ENCODE measurements at places on chromosomes 2 and 18.

GRCh38 chr2:3563521-3563976 is 5.4 kb upstream of the RNASEH1 start:
- DNase-seq, result peak; percentile 12
- H3K27ac ChIP-seq, result peak overlapping the region; percentile 93
- peak overlapping the region; percentile 81 for H3K4me3 ChIP-seq
- no peaks in the 10 kb centered on the region for H3K36me3 ChIP-seq
- H3K27me3 ChIP-seq, result no peaks in the 10 kb centered on the region

- no peaks in the 10 kb centered on the region for H3K27me3 ChIP-seq
- peaks cover 5% of the 10 kb centered on the region for H3K4me1 ChIP-seq
- H3K4me3 ChIP-seq, result no peak overlapping the region
- no peak overlapping the region for H3K27ac ChIP-seq
- DNase-seq, result no peak
Measured at GRCh38 chr2:190607014-190607597, 41.8 kb upstream of the NAB1 start.

DNA sequence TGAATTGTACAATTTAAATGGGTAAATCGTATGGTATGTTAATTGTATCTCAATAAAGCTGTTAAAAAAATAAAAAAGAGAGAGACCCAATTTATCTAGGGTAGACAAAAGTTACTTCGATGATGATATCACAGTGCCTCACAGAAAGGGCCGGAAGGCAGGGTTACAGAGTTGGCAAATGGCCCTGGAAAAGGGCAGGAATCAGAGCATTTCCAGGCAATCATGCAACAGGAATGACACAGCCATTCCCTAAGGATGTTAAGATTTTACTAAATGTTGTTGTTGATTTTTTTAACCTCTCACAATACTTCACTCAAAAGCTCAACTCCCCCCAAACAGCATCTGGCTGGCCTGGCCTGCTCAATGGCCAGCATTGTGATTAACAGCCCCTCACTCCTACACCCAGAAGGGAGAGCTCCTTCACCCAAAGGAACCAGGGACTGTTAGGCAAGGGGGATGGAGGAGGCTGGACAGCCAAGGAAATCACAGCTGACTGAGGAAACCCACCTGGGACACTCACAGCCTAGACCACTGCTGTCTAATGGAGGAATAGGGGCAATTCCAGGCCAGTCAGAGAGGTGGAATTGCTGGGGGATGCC is 7.7 kb upstream of the SP100 start:
- no peak overlapping the region for H3K4me3 ChIP-seq
- DNase-seq, result no peak
- no peaks in the 10 kb centered on the region for H3K27me3 ChIP-seq

GRCh38 chr2:231615058-231615671 is 22.5 kb downstream of the TEX44 start:
- peaks cover 39% of the 10 kb centered on the region for H3K4me1 ChIP-seq
- no peaks in the 10 kb centered on the region for H3K27me3 ChIP-seq
- H3K27ac ChIP-seq, result peak overlapping the region; percentile 100
- peak overlapping the region; percentile 86 for H3K4me3 ChIP-seq
- no peaks in the 10 kb centered on the region for H3K36me3 ChIP-seq

GRCh38 chr18:44638034-44638540 is 42.6 kb upstream of the SETBP1 start:
- no peaks in the 10 kb centered on the region for H3K36me3 ChIP-seq
- DNase-seq, result no peak
- H3K4me3 ChIP-seq, result no peak overlapping the region
- H3K4me1 ChIP-seq, result peaks cover 11% of the 10 kb centered on the region
- H3K27me3 ChIP-seq, result no peaks in the 10 kb centered on the region

GRCh38 chr2:240209493-240209892 is 69.0 kb upstream of the OTOS start:
- H3K27ac ChIP-seq, result no peak overlapping the region
- peaks cover 4% of the 10 kb centered on the region for H3K4me1 ChIP-seq
- H3K27me3 ChIP-seq, result peaks cover 9% of the 10 kb centered on the region
- H3K36me3 ChIP-seq, result peaks cover 6% of the 10 kb centered on the region

GRCh38 chr18:65523461-65523860 is 227.4 kb upstream of the CDH7 start:
- no peak for DNase-seq
- H3K27me3 ChIP-seq, result no peaks in the 10 kb centered on the region
- no peaks in the 10 kb centered on the region for H3K36me3 ChIP-seq
- no peaks in the 10 kb centered on the region for H3K4me1 ChIP-seq

DNA sequence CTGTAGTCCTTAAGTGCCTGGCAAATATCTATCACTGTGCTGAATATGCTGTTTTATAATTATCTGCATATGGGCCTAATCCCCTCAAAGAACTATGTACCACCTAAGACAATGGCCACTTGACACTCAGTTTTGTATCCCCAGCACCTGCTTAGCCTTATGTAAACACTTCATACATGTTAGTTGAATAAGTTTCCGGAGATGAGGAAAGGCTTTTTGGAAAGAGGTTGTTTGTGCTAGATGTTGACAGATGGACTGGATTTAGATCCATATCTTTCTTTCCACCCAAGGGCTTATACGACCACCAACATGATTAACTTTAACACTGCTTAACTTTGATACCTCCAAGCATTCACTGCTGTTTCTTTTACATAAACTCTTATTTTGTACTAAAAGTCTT is 63.3 kb downstream of the FAM228A start:
- H3K27me3 ChIP-seq, result no peaks in the 10 kb centered on the region
- DNase-seq, result no peak
- H3K36me3 ChIP-seq, result no peaks in the 10 kb centered on the region
- H3K4me1 ChIP-seq, result no peaks in the 10 kb centered on the region
- no peak overlapping the region for H3K27ac ChIP-seq
- H3K4me3 ChIP-seq, result no peak overlapping the region

GRCh38 chr2:30195016-30195415 is 36.3 kb upstream of the LBH start:
- H3K27me3 ChIP-seq, result peaks cover 12% of the 10 kb centered on the region
- H3K27ac ChIP-seq, result no peak overlapping the region
- H3K4me1 ChIP-seq, result peaks cover 6% of the 10 kb centered on the region
- no peak overlapping the region for H3K4me3 ChIP-seq
- no peaks in the 10 kb centered on the region for H3K36me3 ChIP-seq

DNA sequence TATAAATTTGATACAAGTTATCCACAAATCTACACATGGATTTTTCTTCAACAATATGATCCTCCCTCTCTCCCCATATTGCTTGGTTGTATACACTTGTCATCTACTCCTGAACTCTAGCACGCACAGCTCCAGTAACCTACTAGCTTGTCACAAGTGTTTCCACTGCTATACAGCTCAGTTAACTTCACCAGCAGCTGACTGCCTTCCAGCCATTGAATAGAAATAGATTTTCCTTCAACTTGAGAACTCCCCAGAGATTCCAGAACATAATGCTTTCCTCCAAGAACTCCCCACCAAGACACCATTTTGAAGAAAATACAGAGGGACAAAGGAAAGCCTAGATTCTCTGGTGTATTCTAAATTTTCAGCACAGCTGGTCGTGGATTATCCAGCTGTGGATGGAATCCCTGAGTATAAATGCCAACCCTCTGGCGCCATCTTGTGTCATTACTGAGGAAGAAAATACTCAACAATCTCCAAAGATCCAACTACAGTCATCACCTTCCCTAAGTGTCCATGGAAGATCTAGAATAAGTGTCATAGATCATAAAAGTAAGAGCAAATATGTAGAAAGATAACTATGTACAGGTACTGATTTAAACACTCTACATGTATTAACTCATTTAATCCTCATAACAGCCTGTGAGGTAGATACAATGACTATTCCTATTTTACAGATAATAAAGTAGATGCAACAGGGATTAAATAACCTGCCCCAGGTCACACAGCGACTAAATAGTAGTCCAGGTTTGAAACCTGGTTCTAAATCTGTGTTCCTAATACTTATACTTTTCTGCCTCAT is 156.7 kb downstream of the ARHGAP28 start:
- H3K4me3 ChIP-seq, result no peak overlapping the region
- no peaks in the 10 kb centered on the region for H3K4me1 ChIP-seq
- no peaks in the 10 kb centered on the region for H3K36me3 ChIP-seq
- no peak for DNase-seq
- H3K27ac ChIP-seq, result no peak overlapping the region
- no peaks in the 10 kb centered on the region for H3K27me3 ChIP-seq

- DNase-seq, result no peak
- no peak overlapping the region for H3K4me3 ChIP-seq
- no peaks in the 10 kb centered on the region for H3K36me3 ChIP-seq
- H3K4me1 ChIP-seq, result no peaks in the 10 kb centered on the region
- no peaks in the 10 kb centered on the region for H3K27me3 ChIP-seq
- H3K27ac ChIP-seq, result no peak overlapping the region
Measured at GRCh38 chr2:83823229-83823628, 635.9 kb downstream of the SUCLG1 start.

GRCh38 chr2:95376311-95377215 is 25.9 kb upstream of the FAHD2A start:
- no peak overlapping the region for H3K4me3 ChIP-seq
- peaks cover 33% of the 10 kb centered on the region for H3K27me3 ChIP-seq
- H3K27ac ChIP-seq, result no peak overlapping the region
- no peaks in the 10 kb centered on the region for H3K36me3 ChIP-seq
- no peak for DNase-seq

DNA sequence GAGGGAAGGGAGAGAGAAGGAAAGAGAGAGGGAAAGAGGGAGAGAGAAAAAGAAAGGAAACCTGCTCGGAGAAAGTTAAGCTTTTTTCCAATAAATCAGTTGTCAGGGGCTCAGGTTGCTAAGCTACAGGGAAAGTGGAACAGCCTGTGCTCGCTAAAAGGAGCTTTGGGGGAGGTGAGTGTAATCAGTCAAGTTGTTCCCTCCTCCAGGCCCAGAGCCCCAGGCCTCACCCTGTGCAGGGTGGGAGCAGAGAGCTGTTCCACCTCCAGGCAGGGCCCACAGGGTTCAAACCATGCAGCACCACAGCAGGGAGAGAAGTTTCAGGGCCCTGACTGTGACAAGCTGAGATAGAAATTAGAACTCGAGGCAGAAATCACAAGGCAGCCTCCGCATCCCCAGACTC is 56.4 kb upstream of the PPP1CB start:
- no peaks in the 10 kb centered on the region for H3K27me3 ChIP-seq
- H3K4me1 ChIP-seq, result no peaks in the 10 kb centered on the region
- H3K27ac ChIP-seq, result no peak overlapping the region
- no peak overlapping the region for H3K4me3 ChIP-seq
- DNase-seq, result no peak

- no peak overlapping the region for H3K27ac ChIP-seq
- no peak overlapping the region for H3K4me3 ChIP-seq
- H3K4me1 ChIP-seq, result no peaks in the 10 kb centered on the region
- H3K27me3 ChIP-seq, result no peaks in the 10 kb centered on the region
Measured at GRCh38 chr2:54954705-54955357, 95.4 kb downstream of the RTN4 start.
